ENCODE measurements at places on chromosomes 12 and 14.

GRCh38 chr12:125185311-125185739 lies 120.1 kb downstream of the AACS start:
- DNase-seq, result no peak

- no peak for DNase-seq
These were observed 15.2 kb downstream of the RFX4 start for GRCh38 chr12:106598003-106598402.

- DNase-seq, result no peak
These were observed 958.4 kb downstream of the SLC6A15 start for GRCh38 chr12:83954071-83954789.

DNA sequence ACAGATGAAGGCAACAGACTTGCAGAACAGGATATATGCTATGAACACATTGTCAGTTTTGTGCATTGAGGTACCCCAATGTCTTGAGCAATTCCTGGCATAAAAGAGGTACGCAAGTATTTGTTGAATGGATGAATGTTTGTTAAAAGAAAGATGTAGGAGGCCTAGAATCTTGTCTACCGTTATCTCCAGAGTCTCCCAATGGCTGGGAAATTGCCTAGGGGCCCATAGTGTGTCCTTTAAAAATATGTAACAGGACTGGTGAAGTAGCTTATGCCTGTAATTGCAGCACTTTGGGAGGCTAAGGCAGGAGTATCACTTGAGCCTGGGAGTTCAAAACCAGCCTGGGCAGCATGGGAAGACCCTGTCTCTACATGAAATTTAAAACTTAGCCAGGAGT lies 20.4 kb upstream of the SPTSSA start:
- no peak for DNase-seq

- no peak for DNase-seq
These were observed 14.9 kb upstream of the NOP2 start for GRCh38 chr12:6582959-6583358.

DNA sequence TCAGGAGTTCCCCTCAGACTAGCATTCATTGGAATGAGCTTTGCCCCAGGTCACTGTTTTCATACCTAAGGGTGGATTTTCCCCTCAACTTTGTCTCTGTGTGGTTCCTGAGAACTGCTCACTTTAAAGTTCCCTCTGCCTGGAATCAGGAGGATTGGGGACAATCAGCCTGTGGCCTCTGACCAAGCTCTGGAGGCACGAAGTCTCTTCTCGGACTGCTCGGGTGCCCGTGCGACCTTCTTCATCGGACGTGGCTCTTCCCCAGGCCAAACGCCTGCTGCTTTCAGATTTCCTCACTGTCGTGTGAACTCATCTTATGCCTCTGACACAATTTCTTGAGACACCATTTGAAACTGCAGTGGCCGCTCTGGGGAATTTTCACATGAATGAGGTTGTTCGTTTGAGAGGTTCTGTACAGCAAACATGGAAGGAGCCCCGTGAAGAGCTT lies 153.7 kb upstream of the PZP start:
- DNase-seq, result no peak

DNA sequence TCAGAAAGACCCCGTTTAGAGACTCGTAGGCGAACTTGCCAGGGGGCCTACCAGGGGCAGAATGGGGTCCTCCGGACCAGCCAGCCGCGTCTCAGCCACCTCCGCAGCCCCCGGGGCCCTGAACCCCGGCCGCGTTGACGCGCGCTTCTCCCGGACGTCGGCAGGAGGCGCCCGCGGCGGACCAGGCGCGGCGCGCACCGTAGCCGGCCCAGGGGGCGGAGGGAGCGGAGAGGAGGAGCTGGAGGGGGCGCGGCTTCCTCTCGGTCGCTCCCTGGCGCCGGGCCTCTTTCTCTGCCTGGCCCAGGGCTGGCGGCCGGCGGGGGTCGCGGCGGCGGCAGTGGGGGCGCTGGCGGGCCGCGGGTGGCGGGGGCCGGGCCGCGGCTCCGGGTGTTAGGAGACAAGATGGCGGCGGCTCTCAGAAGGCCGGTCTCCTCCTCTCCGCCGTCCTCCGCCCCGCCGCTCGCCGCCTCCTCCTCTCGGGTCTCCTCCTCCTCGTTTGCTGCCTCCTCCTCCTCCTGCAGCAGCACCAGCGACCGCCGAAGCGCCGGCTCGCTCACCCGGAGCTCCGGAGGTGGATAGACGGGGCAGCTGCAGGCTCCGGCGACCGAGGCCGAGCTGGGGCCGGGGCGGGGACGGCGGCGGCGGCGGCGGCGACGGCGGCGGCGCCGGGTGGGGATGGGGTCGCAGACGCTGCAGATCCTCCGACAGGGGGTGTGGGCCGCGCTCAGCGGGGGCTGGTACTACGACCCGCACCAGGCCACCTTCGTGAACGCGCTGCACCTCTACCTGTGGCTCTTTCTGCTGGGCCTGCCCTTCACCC lies at the start of gene PCNX1:
TSS of gene PCNX1 (plus strand) at position 284 of the 820 bp plus-strand sequence. CDS start at position 676, 392 bp downstream.
- peak; percentile 90 for DNase-seq

Measured in HEK293T (cell line).